Activated CD4-positive, alpha-beta memory T cell treated with anti-CD3 and anti-CD28 coated beads, Interleukin-2, amount 10 ng/mL, durations not matched to agents 7 days and 5 days (primary cell): ENCODE measurements at places on chromosomes 12 and 14. TPM values are rescaled to one million over a fixed set of nuclear protein-coding genes. Genes with fewer than 3 reads are reported as not detected.

GRCh38 chr14:24167469-24168114 lies 4.3 kb upstream of the REC8 start:
- H3K36me3 ChIP-seq, result peaks cover 79% of the 10 kb centered on the region
- H3K4me3 ChIP-seq, result no peak overlapping the region
- H3K4me1 ChIP-seq, result peaks cover 72% of the 10 kb centered on the region
- no peaks in the 10 kb centered on the region for H3K27me3 ChIP-seq
- no peak for DNase-seq
- H3K27ac ChIP-seq, result peak overlapping the region; percentile 57

DNA sequence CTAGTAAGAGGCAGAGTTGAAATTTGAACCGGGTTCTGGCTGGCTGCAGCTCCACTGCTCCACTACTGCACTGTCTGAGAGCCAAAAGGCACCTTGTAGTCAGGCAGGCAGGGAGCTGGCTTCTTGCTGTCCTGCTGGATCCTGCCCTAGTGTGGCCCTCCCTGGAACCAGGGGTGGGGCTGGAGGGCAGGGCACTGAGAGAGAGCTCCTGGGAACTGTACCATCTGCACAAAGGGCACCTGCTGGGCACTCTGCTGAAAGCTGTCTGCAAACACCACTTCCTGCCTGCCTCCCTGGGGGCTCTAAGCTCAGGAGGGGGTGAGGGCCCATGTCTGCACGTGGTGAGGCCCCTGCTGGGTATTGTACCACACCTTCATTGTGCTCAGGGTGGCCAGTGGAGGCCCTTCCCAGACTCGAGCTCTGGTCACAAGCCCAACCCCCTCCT lies 19.0 kb upstream of the TCL1B start:
- H3K27me3 ChIP-seq, result peaks cover 2% of the 10 kb centered on the region
- H3K4me3 ChIP-seq, result no peak overlapping the region
- H3K36me3 ChIP-seq, result no peaks in the 10 kb centered on the region
- peaks cover 3% of the 10 kb centered on the region for H3K4me1 ChIP-seq

DNA sequence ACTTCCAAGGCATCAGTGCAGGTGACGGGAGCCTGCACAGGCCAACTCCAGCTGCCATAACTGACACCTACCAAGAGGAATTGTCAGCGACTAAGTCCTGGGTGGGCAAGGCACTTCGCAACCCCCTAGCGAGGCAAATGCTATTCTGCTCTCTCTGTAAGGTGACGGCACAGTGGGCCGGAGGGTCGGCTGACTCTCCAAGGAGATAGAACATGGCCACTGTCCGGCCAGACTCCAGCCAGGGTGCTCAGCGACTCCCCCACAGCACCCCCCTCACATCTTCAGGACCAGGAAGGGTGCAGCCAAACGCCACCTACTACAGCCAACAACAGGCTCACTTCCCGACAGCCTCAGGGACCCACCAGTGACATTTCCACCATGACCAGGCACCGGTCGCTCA lies 13.2 kb downstream of the RAB35 start:
- peaks cover 63% of the 10 kb centered on the region for H3K36me3 ChIP-seq
- H3K4me1 ChIP-seq, result peaks cover 44% of the 10 kb centered on the region
- no peaks in the 10 kb centered on the region for H3K27me3 ChIP-seq
- H3K4me3 ChIP-seq, result no peak overlapping the region

DNA sequence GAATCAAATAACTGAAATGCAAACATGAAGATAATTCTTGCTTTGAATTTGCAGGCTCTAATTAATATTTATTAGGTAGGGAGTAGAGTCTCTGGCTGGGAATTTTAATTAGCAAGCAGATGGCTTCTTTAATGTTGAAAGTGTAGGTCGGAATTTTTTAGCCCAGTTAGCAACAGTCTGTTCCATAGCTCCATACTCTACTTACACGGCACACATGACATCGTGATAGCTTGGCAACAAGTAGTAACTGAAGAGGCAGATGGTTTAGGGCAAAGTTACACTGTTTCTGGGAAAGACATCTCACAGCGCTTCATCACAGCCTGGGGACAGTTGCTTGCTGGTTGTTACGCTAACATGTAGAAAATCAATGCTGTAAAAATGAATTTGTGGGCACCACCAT lies 710.7 kb downstream of the GALC start:
- no peak overlapping the region for H3K4me3 ChIP-seq
- no peak for DNase-seq
- no peaks in the 10 kb centered on the region for H3K4me1 ChIP-seq
- H3K36me3 ChIP-seq, result no peaks in the 10 kb centered on the region
- no peak overlapping the region for H3K27ac ChIP-seq
- no peaks in the 10 kb centered on the region for H3K27me3 ChIP-seq

GRCh38 chr12:94551810-94552209 lies 92.1 kb upstream of the CEP83 start:
- H3K27ac ChIP-seq, result no peak overlapping the region
- peaks cover 11% of the 10 kb centered on the region for H3K36me3 ChIP-seq
- no peak overlapping the region for H3K4me3 ChIP-seq
- H3K4me1 ChIP-seq, result no peaks in the 10 kb centered on the region
- peaks cover 7% of the 10 kb centered on the region for H3K27me3 ChIP-seq

Gene CMKLR1
- not detected for total RNA-seq

GRCh38 chr12:20696181-20696905 lies 1.2 kb downstream of the SLCO1C1 start:
- DNase-seq, result no peak
- no peaks in the 10 kb centered on the region for H3K36me3 ChIP-seq
- H3K4me3 ChIP-seq, result no peak overlapping the region
- H3K4me1 ChIP-seq, result no peaks in the 10 kb centered on the region
- no peaks in the 10 kb centered on the region for H3K27me3 ChIP-seq

DNA sequence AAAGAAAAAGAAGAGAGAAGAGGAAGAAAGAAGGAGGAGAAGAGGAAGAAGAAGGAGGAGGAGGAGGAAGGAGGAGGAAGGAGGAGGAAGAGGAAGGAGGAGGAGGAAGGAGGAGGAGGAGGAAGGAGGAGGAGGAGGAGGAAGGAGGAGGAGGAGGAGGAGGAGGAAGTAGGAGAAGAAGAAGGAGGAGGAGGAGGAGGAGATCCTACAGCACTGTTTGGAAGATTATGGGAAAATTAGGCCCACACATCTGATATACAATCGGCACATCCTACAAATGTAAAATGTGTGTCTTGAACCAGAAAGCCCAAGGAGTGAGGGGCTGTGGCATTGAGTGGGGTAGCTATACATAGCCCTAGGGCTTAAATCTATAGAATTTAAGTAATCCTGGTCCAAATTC lies 12.0 kb downstream of the BDKRB2 start:
- no peaks in the 10 kb centered on the region for H3K4me1 ChIP-seq
- H3K4me3 ChIP-seq, result no peak overlapping the region
- no peaks in the 10 kb centered on the region for H3K27me3 ChIP-seq
- no peak overlapping the region for H3K27ac ChIP-seq
- DNase-seq, result no peak

- H3K27ac ChIP-seq, result no peak overlapping the region
- H3K4me1 ChIP-seq, result peaks cover 6% of the 10 kb centered on the region
- DNase-seq, result no peak
- no peak overlapping the region for H3K4me3 ChIP-seq
These were observed 79.7 kb downstream of the SAMD4A start for GRCh38 chr14:54646626-54647025.

Gene RDH16
- total RNA-seq, result 0.28 TPM

Gene ABCD2
- total RNA-seq, result 19.6 TPM

GRCh38 chr12:116852303-116852702 lies 28.9 kb downstream of the HRK start:
- H3K27ac ChIP-seq, result no peak overlapping the region
- H3K4me3 ChIP-seq, result no peak overlapping the region
- no peak for DNase-seq
- H3K4me1 ChIP-seq, result no peaks in the 10 kb centered on the region
- H3K36me3 ChIP-seq, result no peaks in the 10 kb centered on the region

DNA sequence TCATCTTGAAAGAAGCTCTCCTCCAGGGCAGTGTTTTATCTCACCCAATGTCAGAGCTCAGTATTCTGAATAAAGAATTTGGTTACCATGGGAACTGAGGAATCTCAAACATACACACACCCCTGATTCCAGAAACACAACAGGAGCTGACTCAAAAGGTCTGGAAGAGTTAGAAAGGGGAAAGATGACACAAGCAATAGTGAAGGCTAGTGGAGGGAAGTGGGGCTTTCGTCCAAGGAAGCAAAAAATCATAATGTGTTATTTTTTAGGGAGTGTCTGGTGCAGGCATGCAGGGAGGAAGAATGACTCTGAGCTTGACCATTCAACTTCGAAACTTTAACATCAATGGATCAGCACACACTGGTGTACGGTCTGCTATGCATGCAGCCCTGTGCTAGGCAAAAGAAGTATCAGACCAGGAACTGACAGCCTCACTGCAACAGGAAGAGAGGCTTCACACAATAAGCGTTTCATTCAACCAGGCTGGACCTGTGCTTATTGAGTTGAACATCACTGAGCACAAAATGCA lies 20.3 kb downstream of the HEBP1 start:
- no peak overlapping the region for H3K27ac ChIP-seq
- DNase-seq, result no peak
- no peak overlapping the region for H3K4me3 ChIP-seq

DNA sequence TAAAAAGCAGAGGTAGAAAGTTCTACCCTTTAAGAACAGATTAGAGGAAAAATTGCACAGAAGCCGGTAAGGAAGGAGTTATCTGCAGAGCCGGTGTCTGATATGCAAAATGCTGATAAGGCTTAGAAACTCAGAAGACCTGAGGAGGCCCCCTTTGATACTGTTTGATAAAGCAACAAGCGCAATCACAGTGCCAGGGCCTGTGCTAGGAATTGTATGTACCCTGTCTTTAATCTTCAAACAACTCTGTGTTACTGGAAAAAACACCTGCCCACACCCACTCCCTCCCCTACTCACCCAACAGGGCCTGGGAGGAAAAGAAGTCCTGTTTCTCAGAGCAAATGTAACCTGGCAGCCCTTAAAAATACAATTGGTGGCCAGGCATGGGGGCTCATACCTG lies 112.7 kb upstream of the FUT8 start:
- H3K27me3 ChIP-seq, result no peaks in the 10 kb centered on the region
- H3K36me3 ChIP-seq, result peaks cover 3% of the 10 kb centered on the region
- H3K4me3 ChIP-seq, result no peak overlapping the region
